NCI-H446 treated with DMSO at 0.1 percent for 48 hours (cell line): ENCODE measurements at places on chromosomes 3 and 15.

- DNase-seq = no peak
Measured at GRCh38 chr3:4758957-4759656, 220.1 kb upstream of the BHLHE40 start.

- no peak for DNase-seq
Measured at GRCh38 chr3:186124592-186124991, 15.7 kb upstream of the ETV5 start.

DNA sequence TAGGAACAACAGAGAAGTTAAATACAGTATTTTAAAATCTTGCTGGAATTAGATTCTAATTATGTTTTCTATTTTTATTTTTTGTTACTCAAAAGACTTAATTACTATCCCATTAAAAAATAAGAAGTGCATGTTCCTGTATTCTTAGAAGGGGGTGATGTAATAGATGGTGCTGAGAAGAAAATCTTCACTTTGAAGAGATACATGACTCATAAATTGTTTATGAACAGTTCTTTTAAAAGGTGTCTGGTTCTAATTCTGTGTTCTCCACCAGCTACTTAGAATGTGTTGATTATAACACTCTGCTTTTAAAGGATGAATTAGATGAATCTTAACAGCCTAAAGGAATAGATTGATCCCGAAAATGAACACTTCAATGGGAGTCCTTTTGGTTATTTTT lies 8.2 kb downstream of the RCN2 start:
- DNase-seq = no peak

- no peak for DNase-seq
Measured at GRCh38 chr3:71127844-71128243, 455.7 kb downstream of the FOXP1 start.

- no peak for DNase-seq
Measured at GRCh38 chr3:54304877-54305276, 182.5 kb downstream of the CACNA2D3 start.

GRCh38 chr3:11799791-11800190 lies 46.9 kb downstream of the TAMM41 start:
- DNase-seq = no peak

- DNase-seq = no peak
Measured at GRCh38 chr3:126347543-126348161, 9.6 kb downstream of the KLF15 start.

DNA sequence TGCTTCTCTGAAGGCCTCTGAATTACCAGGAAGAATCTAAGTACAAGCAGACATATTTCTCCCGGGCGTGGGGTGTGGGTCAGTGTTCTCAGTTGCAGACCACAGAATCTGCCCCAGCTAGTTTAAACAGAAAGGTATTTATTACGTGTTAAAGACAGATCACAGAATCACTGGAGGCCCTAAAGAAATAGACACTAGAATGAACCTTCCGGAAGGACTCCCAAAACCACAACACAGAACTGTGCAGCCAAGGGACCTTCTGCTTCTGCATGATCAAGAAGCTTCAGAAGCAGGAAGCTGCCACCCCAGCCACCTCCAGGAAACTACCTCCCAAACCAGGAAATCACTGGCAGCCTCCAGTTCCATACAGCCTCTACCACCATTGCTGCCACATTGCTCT lies 32.7 kb upstream of the ZFAND6 start:
- no peak for DNase-seq

DNA sequence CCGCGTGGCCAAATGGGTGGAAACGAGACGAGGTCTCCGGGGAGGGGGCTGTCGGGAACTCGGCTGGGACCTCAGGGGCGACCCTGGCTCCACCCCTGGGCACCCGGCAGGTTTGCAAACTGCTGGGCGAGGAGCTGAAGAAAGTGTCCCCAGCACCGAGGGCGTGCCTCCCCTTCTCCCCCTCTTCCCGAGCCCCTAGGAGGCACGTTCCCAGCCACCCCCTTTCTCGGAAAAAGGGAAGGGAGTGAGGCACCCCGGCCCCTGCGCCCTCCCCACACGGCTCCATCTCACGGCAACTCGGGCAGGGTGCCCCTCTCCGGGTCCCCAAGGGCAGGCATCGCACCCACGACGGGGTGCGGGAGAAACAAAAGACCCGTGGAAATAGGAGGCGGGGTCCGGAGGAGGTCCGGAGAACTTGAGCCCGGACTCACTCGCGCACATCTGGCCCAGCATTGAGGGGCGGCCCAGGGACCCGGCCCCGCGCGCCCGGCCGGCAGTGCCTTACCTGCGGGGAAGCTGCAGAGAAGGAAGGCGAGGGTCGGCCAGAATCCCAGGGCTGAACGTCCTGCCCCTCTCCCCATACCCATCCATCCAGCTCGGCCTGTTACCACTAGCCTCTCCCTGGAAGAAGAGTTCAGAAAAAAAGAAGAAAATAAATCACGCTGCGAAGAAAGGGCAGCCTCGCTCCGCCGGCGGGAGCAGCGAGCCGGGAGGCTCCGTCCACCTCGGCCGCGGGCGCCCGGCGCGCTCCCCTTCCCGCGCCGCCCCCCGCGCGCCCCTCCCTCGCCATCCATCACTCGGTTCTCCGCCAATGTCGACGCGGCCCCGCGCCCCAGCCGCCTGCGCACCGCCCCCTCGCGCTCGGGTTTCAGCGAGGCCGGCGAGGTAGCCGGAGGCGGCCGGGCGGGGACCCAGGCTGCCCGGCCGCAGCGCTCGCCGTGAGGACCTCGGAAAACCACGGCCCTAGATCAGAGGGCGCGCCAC lies 16.3 kb downstream of the RGMA start:
- no peak for DNase-seq

- DNase-seq = no peak
Measured at GRCh38 chr3:145197821-145198220, 963.2 kb downstream of the PLOD2 start.

- DNase-seq = no peak
Measured at GRCh38 chr3:58403513-58404109, 30.0 kb downstream of the PDHB start.

DNA sequence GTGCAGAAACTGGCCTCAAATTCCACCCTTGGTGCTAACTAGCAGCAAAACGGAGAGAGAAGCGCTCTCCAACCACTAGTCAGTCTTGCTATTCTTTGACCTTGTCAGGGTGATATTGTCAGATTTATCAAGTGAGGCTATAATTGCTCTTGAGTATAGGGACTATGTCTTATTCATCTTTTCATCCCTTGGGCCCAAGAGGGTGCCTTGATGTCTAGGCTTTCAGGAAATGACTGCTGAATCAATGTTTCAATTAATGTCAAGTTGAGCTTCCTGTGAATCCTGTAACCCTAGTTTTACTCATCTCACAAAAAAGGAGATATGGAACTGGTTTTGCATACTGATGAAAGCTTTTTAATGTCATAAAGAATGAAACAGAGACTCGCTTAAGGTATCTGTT lies 701.3 kb downstream of the EDEM1 start:
- DNase-seq = no peak

DNA sequence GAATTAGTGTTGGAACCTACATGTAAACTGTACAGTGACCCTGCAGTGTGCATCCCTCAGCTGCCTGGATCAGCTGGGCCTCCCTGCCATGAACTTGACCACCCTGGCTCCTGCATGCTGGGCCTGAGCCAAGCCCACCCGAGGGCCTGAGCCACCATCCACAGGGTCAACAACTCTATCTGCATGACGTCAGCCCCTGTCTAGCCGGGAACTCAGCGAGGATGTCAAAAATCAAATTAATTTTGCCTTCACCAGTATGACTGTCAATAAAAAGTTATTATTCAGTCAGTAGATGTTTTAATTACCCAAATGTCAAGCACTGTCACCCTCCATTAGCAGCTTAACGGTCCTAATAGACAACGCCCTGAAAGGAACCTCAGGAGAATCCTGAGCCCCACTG lies 181.4 kb downstream of the NTRK3 start:
- DNase-seq = no peak

GRCh38 chr3:198071602-198072287 lies 111.7 kb downstream of the LMLN start:
- no peak for DNase-seq

- DNase-seq = no peak
Measured at GRCh38 chr3:165640031-165640430, 197.2 kb downstream of the BCHE start.
